ENCODE measurements at places on chromosomes 2 and 18.

GRCh38 chr2:48601349-48601748, 16.3 kb upstream of the GTF2A1L start:
- peak; percentile 43 for DNase-seq

DNA sequence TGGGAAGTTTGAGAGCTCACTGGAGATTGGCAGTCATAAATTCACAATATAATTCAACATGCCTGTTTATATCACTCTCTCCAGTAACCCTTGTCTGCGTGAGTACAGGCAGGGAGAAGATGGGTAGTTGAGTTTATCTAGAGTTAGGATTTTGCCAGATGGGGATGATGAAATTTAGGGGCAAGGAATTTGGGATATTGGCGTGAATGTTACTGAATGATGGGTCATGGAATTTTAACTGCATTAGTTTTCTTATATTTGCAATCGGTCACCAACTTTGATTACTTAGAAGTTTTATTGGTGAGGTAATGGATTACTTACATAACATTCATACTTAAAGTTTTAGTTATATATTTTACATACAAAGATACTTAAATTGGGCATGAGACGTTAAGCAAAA, 35.1 kb downstream of the SANBR start:
- no peak for DNase-seq

GRCh38 chr18:53605198-53605597, 619.3 kb downstream of the MBD2 start:
- DNase-seq = no peak

DNA sequence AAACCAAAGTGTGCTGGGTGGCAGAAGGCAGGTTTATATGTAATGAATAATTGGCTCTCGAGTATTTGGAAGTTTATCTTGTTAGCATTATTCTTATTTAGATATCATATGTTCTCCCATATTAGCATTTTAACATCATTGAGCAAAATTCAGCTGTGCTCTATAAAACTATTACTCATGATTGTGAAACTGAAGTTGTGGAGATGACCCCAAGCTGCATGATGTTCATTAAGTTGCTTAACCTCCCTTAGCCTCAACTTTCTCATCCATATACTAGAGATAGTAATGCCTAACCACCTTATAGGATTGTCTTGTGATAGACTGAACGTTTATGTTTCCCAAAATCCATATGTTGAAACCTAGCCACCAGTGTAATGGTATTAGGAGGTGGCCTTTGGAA, 346.3 kb downstream of the SATB2 start:
- no peak for DNase-seq

DNA sequence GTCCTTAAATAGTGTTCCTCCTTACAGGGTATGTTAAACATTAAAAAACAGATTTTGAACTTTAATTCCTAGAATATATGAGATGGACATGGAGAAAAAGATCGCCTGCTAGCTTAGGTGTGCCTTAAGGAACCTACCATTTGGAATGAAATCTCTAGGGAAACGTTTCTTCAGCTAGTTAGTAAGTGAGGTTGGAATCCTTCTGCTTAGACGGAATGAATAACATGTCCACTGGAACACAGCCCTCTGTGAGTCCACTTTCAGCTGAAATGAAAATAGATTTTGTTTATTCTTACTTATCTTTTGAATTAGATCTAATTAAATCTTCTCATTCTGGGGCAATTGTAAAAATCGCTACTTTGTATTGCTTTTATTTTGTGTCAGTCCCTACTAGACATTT, 28.4 kb downstream of the NAB1 start:
- no peak for DNase-seq

DNA sequence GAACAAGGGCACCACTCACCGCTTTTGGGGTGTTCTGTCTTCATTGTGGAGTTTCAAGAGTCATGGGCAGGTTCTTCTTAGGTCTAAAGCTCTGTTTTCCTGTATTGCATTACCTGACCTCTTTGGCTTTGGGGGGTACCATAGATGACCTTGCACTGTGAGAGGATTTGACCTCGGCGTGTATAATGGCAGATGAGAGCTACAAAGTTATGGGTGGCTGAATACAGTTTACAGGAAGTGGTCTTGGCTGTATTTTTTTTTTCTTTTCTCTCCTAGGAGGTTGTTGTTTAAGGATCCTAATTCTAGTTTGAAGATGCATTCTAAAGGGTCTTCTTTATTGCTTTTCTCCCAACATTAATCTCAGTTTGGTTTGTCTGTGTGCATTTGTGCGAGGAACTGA, 11.5 kb downstream of the GAL3ST2 start:
- no peak for DNase-seq

GRCh38 chr2:12051831-12052230, 305.4 kb downstream of the LPIN1 start:
- DNase-seq = no peak

- no peak for DNase-seq
Observed at GRCh38 chr2:180662521-180662920, 317.9 kb upstream of the UBE2E3 start.

- no peak for DNase-seq
Observed at GRCh38 chr18:50742952-50743351, 76.9 kb downstream of the MRO start.

All from NAMALWA (cell line).